ENCODE measurements at places on chromosomes 13 and 19.

DNA sequence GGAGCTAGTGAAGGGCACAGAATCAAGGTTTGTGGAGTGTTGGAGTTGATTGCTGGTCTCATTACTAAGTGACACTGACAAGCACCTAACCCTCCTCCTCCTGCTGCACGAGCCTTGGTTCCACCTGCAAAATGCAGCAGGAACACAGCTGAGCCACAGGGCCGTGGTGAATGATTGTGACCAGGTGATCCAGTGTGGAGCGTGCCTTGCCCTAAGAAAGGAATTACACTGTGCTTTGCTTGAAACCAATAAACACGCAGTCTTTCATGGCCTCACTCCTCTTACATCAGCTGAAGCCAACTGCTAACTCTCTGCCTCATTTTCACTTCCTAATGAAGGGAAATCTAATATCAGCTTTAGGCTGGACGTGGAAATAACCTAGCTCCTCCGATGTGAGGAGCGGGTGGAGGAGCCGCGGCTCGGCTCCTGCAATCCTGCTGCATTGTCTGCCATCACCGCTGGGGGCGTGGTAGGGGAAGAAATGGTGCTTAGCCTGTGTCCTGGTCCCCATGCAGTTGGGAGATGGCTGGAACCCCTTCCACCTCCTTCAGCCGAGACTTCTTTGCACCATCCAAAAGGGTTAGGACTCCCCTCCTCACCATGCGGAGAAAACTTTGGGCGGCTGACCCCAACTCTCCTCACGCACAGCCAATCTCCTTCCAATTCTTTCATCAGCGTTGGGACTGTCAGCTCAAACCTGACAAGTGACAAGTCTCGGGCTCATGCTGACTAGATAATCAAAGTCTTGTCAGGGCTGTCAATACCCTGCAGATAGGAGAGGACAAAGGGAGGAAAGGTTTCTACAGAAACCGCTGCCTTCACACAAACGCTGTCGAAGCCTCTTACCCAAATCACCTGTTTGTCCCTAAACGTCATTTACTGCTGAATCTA is 427.9 kb downstream of the ZNF536 start:
- no peak for DNase-seq

DNA sequence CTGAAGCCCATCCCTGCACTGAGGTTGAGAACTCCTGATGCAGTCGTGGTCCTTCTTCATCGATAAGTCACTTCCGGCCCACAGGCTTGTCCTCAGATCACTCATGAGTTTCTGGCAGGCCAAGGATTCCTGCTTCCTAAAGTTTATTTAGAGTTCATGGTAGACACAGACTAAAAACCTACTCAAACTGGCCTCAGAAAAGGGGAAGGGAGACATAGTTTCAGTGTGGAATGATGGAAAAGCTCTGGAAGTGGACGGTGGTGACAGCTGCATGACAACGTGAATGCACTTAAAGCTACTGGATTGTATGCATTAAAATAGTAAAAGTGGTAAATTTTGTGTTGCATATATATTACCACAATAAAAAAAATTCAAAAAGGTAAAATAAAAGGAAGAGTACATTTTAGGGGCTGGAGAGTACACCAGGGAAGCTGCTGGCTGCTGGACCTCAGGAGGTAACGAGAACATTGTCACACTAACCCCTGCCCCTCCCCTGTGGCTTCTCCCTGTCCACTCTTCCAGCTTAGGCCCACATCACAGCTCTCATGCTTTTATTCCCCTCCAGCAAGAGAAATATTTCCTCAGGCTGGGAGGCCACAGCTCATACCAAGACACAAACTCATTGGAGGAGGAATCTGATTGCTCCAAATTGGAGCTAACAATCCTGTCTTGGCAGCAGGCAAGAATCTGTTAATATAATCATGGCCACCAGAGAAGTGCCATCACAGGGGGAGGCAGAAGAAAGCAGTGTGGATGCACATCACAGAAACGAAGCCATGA is 741.0 kb downstream of the UQCRFS1 start:
- no peak for DNase-seq

GRCh38 chr19:39848392-39848791 is 2.2 kb upstream of the FBL start:
- DNase-seq, result no peak

DNA sequence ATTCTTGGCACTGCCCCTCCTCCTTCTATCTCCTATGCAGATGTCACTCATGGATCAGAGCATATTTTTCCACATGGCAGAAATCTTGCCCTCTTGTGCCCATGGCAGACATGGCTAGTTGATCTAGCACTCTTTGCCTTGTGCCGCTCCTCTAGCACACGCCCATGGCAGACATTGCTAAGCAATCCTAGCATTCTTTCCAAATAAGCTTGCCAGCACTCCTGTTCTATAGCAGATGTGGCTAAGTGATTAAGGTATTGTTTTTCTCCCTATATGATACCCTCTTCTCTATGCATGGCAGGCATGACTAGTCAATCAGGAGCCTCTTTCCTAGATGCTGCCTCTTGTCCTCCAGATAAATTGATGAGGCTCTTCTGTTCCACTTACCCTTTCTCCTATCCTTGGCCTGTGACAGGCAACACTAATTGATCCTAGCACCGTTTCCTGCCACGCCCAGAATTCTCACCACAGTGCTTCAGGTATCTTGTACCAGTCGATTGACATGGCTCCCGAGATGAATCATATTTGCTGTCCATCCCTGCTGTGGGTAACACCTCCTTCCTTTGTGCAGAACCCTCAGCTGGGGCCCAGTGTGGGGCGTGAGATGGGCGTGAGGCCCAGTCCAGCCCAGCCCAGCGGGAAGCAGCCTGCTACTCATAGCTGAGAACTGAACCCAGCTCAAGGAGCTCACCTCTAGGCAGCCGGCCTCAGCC is 26.9 kb downstream of the TMED1 start:
- no peak for DNase-seq

DNA sequence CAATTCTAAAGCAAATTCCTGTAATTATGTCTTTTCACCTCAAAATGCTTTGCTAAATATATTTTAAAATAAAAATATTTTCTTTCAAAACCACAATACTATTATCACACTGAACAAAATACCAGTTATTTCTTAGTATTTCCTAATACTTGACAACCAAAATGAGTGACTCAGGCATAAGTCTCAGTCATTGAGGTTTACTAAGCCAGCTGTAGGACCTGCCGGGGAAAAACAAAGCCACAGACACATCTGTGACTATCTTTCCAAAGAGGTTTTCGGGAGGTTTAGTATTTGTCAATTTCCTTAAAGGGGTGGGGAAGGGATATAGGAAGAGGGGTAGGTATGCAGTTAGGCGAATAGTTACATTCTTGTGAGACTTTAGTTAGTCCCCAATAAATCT is 3.2 kb upstream of the ZNF235 start:
- no peak for DNase-seq

GRCh38 chr13:109655206-109655600 is 131.2 kb downstream of the IRS2 start:
- DNase-seq, result no peak

- no peak for DNase-seq
These were observed 22.3 kb downstream of the SLC7A1 start for GRCh38 chr13:29573190-29573589.

DNA sequence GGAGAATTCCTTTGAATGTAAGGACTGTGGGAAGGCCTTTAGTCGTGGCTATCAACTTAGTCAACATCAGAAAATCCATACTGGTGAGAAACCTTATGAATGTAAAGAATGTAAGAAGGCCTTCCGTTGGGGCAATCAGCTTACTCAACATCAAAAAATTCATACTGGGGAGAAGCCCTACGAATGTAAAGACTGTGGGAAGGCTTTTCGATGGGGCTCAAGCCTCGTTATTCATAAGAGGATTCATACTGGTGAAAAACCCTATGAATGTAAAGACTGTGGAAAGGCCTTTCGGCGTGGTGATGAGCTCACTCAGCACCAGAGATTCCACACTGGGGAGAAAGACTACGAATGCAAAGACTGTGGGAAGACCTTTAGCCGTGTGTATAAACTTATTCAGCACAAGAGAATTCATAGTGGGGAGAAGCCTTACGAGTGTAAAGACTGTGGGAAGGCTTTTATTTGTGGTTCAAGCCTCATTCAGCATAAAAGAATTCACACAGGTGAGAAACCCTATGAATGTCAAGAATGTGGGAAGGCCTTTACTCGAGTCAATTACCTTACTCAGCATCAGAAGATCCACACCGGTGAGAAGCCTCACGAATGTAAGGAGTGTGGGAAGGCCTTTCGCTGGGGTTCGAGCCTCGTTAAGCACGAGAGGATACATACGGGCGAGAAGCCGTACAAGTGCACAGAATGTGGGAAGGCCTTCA is 39.2 kb downstream of the ZNF331 start:
- no peak for DNase-seq

GRCh38 chr19:56177564-56178243 is 1.9 kb downstream of the GALP start:
- no peak for DNase-seq

- no peak for DNase-seq
These were observed 19.2 kb upstream of the RCBTB1 start for GRCh38 chr13:49604570-49604969.

GRCh38 chr13:58397596-58398387 is 766.2 kb downstream of the PCDH17 start:
- DNase-seq, result no peak

- no peak for DNase-seq
These were observed 49.4 kb upstream of the INTS6 start for GRCh38 chr13:51502153-51502651.

GRCh38 chr19:17244618-17245534 is 843 bp downstream of the NR2F6 start:
- no peak for DNase-seq

- no peak for DNase-seq
These were observed 7.7 kb downstream of the ZC3H4 start for GRCh38 chr19:47105874-47106273.

- DNase-seq, result no peak
These were observed 833.0 kb downstream of the PCDH9 start for GRCh38 chr13:66397133-66397532.

DNA sequence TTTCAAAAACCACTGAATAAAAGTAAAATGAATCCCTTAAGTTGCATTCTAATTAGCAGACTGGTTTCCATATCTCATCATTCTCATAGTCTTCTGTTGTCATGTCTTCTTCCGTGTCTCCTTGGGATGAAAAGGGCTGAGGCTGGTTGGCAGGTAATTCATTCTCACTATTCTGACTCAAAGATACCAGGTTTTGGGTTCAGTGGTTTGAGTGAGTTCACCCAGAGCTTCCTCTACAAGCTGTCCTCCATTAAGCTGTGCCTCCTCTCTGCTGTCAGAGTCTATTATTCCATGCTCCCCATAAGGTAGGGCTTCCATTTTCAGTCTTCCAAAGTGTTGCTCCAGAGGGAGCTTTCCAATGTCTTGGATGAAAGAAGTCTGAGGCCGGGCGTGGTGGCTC is 68.3 kb downstream of the FNDC3A start:
- DNase-seq, result no peak

GRCh38 chr13:45538382-45538781 is 73.6 kb downstream of the COG3 start:
- DNase-seq, result no peak

- no peak for DNase-seq
These were observed 7.4 kb downstream of the ACTMAP start for GRCh38 chr19:40742886-40743285.

GRCh38 chr19:51020988-51021651 is 1.6 kb upstream of the KLK10 start:
- peak; percentile 46 for DNase-seq

DNA sequence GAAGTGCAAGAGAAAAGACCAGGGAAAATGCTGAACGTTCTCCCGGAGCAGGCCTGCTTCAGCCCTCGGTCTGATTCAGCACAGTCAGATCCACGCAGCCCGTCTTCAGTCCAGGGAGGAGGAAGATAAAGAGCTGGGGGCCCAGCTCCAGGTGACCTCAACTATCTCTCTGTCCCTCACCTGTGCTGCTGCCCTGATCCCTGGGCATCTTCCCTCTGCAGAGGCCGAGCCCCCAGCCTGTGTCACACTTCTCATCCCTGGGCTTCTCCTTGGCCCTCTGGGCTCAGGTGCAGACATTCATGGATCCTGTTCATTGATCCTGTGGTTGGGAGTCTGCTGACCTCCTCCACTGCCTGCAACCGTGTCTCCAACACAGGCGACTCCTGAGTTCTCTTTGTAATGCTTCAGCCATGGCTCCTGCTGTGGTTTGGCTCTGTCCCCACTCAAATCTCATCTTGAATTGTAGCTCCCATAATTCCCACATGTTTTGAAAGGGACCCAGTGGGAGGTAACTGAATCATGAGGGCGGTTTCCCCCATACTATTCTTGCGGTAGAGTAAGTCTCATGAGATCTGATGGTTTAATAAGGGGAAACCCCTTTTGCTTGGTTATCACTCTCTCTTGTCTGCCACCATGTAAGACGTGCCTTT is 27.9 kb downstream of the COL4A2 start:
- DNase-seq, result no peak

GRCh38 chr13:43915451-43915850 is 35.7 kb downstream of the LACC1 start:
- no peak for DNase-seq

GRCh38 chr13:105969761-105970160 is 565.7 kb downstream of the EFNB2 start:
- DNase-seq, result no peak
